ENCODE measurements at places on chromosomes 3 and 15.

GRCh38 chr3:146539315-146539714 is 5.1 kb downstream of the PLSCR1 start:
- DNase-seq = no peak

DNA sequence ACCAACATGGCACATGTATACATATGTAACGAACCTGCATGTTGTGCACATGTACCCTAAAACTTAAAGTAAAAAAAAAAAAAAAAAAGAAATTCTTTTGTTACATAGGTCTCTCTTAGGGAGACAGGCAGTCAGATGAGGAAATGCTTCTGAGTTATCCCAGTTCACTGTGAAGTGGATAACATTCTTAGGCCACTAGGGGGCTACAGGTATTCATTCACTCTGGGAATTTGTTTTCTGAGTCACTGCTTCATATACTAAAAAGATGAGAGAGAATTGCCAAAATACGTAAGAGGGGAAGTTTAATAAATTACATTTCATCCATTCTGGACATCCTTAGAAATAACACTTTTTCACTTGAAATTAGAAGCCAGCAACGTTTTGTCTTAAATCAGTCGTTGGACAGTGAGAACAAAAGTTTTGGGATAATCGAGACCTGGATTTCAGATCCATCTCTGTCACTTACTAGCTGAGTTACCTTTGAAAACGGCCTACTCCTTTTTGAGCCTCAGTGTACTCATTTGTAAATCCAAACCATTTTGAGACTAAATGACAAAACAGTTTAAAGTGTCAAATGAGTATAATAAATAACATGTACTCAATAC is 738.4 kb upstream of the ALCAM start:
- DNase-seq = peak; percentile 11

DNA sequence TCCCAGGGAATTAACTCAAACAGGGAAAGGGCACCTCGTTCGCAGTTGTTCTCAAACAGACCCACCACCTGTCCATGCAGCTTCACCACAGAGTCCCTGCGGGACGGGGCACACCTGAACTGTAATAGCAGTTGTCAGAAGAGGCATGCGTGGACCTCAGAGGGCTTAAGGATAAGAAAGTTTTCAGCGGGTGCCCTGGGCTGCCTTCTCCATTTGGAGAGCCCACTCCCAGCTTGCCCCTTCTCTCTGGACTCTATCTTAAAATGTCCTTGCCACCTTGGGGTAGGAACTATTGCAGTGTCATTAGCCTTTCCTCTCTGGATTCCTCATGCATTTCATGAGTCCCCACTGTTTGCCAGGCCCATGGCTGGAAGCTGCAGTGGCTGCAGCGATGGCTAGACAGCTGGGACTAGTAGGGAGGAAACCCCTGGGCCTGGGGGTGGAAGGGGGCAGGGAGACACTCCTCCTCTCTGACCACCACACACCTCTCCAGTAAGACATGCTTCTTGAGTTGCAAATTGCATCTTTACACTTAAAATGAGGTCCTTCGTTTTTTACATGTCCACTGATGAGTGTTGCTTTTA is 33.5 kb downstream of the PDIA5 start:
- no peak for DNase-seq

GRCh38 chr3:187242435-187242834 is 45.1 kb downstream of the RTP1 start:
- DNase-seq = no peak

DNA sequence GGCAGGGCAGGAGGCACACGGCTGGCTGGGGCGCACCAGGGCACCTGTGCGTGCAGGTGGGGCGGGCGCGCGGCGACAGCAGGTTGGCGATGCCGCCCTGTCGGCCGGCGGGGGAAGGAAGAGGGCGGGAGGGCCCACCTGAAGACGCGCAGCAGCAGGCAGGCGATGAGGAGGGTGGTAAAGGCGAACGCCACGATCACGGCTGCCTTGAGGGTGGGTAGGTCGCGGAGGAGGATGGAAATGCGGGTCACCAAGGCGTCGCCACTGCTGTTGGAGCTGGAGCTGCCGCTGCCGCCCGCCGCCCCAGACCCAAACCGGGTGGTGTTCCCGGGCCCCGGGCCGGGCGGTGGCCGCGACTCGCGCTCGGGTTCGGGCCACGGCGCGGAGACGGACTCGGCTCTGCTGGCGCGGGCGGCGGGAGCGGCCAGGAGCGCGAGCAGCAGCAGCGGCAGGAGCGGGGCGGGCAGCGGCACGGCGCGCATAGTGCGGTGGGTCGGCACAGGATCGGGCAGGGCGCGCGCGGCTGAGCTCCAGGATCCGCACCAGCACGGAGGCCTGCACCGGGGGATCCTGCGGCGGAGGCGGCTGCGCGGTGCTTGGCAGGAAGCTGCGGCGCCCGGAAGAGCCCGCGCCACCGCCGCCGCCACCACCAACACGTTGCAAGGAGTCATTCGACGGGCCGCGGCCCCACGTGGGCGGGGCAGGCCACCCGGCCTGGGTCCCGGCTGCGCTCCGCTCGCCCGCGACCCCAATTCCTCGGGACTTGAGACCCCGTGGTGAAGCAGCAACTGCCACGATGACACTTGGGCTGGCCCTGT is at the start of gene FAM174B:
Gene FAM174B (minus strand): TSS at position 598 of the 818 bp plus-strand sequence.
- DNase-seq = no peak

- no peak for DNase-seq
These were observed 381.5 kb upstream of the C2CD4B start for GRCh38 chr15:62546628-62547027.

- DNase-seq = no peak
These were observed 334.7 kb downstream of the FHIT start for GRCh38 chr3:60916546-60916945.
